Effector memory CD4-positive, alpha-beta T cell (primary cell): ENCODE measurements at places on chromosomes 4 and X.

DNA sequence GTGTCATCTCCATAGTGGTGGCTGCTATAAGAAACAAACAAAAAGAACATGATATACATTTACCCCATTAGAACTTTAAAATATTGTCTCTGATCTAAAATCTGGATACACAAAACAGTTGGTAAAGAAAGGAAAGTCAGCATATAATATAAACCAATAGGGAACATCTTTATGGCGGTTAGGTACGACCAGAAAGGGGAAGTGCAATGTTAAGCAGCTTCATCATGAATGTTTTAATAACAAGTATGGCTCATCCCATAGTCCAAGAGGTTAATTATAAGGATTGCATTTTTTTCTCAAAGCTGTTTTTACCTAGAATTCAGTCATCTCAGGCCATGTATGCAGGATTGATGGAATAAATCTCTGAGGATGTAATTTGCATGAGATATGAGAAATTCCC lies 1869.7 kb downstream of the PCDH7 start:
- DNase-seq = no peak

DNA sequence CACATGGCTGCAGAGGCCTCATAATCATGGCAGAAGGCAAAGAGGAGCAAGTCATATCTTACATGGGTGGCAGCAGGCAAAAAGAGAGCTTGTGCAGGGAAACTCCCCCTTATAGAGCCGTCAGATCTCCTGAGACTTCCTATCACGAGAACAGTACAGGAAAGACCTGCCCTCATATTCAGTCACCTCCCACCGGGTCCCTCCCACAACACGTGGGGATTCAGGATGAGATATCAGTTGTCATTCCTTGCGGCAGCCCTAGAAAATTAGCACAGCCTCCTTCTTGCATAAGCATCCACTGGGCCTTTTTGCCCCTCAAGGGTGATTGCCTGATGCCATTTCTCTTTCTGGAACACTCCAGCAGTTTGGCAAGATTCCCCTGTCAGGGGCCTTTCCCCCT lies 61.7 kb upstream of the STX18 start:
- no peak for DNase-seq

DNA sequence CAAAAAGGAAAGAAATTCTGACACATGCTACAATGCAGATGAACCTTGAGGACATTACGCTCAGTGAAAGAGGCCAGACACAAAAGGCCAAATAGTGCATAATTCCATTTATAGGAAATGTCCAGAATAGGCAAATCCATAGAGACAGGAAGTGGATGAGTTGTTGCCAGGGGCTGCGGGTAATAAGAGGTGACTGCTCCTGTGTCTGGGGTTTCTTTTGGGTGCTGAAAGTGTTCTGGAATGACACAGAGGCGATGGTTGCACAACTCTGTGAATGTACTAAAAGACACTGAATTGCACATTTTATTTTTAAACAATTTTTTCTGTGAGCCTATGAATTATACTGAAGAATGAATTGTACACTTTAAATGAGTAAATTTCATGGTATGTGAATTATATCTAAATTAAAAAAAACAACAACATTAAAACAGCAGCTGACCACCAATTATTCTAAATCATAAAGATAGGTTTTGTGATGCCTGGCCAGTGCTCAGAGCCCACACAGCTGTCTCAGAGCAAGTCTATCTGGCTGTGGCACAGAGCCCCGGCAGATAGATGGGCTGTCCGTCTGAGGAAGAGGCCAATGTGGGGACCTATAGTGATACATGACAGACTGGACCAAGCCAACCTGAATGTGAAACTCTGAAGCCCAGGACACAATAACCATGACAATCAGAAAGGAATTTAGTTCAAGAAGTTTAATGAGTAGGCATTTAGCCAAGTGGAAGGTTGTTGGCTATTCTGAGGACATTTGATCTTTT lies 23.5 kb upstream of the IRAK1 start:
- DNase-seq = no peak

DNA sequence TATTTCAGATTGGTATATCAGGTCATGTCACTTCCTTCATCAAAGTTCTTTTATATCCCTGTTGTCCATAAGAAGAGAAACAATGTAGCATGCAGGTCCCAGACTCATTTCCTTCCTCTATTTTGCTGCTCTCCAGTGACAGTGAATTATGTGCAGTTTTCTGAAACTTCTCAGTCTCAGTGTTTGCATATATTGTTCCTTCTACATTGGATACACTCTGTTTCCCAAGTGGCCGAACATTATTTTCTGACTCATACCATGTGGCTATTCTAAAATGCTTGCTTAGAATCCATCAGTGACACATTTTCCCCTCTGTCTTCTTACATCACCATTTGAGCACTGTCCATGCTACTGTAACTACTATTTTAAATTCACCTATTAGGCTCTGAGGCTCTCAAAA lies 305.7 kb downstream of the PDHA2 start:
- DNase-seq = no peak

DNA sequence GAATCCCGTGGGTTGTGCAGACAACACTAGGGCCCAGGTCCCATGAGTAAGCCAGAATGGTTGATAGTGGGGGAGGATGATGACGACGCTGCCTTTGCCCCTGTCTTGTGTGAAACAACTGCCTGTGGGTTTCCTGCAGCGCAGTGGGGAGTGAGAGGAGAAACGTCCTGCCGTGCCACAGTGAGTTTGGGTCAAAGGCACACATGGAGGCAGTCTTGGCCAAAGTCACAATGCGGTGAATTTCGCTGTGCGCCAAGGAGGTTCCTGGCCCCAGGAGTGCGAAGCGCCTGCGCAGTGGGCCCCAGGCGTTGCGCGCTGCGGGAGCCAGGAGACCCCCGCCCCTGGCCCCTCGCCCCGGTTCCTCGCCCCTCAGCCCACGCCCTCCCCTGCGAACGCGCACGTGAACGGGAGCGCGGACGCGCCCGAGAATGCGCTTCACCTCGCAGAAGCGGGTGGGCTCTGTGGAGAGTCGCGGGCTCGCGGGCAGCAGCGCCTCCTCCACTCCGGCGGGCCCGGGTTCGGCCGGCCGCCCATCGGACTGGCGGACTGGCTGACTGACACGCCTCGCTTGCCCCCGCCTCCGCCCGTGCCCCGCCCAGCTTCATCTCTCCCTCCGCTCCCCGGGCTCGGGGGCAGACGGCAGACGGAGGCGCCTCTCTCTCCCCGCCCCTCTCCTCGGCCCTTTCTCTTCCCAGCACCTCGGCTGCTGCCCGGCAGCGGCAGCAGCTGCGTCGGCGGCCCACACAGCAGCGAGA lies at the start of gene NUDT10:
NUDT10 (plus strand) TSS at position 635 of the 755 bp plus-strand sequence. CDS start 144 bp downstream, outside the sequence.
- no peak for DNase-seq

GRCh38 chr4:177315767-177316464 lies 6.2 kb downstream of the NEIL3 start:
- no peak for DNase-seq

- no peak for DNase-seq
These were observed 11.4 kb downstream of the INTS6L start for GRCh38 chrX:135531813-135532212.

DNA sequence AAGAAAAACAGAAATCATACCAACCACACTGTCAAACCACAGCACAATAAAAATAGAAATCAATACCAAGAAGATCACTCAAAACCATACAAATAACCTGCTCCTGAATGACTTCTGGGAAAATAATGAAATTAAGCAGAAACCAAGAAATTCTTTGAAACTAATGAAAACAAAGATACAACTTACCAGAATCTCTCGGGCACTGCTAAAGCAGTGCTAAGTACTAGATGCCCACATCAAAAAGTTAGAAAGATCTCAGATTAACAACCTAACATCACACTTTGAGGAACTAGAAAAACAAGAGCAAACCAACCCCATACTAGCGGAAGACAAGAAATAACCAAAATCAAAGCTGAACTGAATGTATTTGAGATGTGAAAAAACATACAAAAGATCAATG lies 33.2 kb downstream of the AWAT2 start:
- no peak for DNase-seq

- no peak for DNase-seq
These were observed 28.5 kb downstream of the PHEX start for GRCh38 chrX:22060415-22061280.

GRCh38 chr4:52728691-52729240 lies 22.5 kb downstream of the ERVMER34-1 start:
- no peak for DNase-seq

DNA sequence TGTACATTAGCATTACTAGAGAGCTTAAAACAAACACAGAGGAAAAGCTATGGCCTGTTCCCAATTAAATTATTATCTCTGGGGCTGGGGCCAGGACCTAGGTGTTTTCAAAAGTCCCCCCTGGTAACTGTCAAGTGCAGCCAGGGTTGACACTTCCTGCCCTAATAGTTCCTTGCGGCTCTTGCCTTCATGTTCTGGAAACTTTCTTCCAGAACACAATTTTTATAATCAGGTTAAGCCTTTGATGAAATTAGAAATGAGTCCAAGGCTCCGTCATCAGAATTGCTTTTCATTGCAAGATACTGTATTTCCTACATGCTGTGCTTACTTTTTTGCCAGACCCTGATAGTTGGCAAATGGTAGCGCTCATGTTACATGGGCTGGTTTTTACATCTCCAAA lies 229.6 kb downstream of the UNC5C start:
- DNase-seq = no peak

DNA sequence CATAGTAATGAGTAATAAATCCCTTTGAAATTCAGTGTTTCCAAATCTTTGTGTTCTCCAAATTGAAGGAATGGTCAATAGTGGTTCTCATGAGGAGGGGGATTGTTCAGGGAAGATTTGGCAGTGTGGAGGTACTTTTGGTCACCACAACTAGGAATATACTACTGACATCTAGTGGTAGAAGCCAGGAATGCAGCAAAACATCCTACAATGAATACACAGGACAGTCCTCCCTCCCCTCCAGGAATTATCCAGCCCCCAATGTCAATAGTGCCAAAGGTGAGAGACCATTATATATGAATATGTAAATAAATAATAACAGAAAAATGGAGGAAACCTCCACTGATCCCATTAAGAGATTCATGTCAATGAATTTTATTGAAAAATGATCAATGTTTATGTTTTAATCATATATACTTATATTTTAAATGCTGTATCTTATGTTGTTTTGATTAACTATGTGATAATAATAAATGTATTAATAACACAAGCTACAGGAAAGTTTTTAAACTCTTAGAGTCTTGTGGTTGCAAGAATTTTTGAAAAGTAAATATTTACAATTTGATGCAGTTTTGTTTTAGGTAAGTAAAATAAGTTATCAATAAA lies 14.4 kb upstream of the FAM9A start:
- no peak for DNase-seq

DNA sequence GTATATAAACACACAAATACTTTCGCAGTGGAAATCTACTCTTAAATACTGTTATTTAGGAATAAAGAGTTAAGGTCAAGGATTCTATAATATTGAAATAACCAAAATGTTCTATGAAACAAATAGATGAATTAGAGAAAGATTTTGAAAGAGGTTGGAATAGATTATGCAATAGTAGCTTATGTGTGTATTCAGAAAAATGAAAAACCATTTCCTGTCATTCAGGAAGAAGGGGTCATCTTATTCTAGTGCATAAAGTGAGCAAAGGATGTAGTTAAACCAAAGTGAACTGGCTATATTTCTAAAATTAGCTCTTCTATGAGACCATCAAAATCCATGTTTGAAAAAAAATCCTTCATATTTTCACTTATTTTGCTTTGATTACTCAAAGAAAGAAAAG lies 30.0 kb upstream of the MYOZ2 start:
- no peak for DNase-seq

DNA sequence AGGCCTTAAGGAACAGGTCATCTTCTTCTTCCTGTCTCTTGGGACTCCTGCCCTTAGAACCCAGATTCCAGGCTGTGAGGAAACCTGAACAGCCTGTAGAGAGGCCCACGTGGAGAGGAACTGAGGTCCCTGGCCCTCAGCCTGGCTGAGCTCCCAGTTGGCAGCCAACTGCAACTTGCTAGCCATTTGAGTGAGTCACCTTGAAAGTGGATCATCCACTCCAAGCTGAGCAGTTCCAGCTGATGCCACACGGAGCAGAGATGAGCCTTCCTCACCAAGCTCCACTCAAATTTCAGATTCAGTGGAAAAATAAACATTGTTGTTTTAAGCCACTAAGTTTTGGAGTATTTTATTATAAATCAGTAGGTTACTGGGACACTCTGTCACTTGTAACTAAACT lies 392.5 kb downstream of the BCOR start:
- DNase-seq = no peak

DNA sequence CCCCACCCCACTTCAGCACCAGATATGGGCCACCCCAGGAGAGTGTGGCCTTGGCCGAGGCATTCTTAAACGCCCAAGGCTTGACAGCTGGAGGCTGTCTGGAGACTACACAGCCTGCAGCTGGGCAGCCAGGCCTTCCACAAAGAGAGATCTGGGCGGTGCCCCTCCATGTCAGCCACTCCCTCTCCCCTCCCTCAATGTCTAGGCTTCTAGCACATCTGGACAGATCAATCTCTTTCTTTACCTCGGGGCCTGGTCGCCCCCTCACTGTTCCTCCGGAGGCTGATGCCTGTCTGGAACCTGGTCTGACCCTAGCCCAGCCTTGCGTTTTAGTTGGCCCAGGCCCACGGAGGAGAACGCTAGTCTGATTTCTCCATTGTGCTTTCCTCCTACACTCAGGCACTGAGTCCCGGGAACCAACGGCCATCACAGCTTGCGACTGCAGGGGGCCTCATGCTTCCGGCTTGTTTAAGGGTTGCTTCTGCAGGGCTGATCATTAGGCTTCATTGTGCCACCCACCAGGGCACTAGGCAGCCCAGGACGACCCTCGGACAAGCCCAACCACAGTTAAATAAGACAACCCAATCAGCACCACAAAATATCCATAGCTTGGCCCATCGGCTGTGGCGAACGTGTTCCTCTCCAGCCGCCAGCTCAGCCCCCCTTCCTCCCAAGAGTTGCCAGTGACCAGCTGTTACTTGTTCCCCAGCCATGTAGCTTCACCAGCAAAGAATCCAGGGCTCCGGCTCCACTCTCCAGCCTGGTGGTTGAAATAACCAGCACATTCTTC lies 200.6 kb downstream of the BCOR start:
- no peak for DNase-seq

- DNase-seq = no peak
These were observed 25.2 kb upstream of the COL25A1 start for GRCh38 chr4:109327641-109328040.

- DNase-seq = no peak
These were observed 1311.6 kb downstream of the RAPGEF2 start for GRCh38 chr4:160414496-160414895.

DNA sequence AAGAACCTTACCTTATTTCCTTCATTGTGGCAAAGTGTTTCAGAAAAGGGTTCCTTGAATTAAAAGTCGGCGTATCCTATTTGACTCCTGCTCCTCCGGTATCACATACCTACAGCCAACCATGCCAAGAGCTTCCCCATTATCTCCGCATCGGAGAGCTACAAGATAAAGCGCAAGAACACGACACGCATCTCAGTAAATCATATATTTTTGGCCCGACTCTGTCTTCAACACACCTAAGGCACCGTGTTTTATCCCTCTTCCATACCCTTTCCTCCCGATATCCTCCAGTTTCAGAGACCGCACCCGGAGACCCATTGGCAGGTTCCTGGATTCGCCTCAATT lies 497 bp upstream of the THAP9 start:
- no peak for DNase-seq

DNA sequence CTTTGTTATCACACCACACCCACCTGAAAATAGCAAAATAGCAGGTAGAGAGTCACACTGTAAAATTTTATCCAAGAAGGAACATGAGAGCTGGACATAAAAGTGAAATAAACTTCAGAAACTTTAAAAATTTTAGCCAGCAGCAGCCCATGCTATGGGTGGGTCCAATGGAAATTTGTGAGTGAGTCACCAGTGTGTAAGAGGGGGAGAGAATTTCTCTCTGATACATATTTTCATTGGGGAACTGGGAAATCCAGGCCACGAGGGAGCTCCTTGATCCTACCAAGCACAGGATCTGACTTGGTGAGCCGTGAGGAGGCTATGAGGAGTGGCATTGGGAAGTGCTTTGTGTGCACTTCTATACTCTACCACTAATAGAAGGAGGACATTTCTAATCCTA lies 136.3 kb downstream of the FAAH2 start:
- DNase-seq = no peak
